ENCODE measurements at places on chromosomes 13 and 19.
A peak's percentile ranks its signal among the peaks of the same experiment; 100 is the strongest.

DNA sequence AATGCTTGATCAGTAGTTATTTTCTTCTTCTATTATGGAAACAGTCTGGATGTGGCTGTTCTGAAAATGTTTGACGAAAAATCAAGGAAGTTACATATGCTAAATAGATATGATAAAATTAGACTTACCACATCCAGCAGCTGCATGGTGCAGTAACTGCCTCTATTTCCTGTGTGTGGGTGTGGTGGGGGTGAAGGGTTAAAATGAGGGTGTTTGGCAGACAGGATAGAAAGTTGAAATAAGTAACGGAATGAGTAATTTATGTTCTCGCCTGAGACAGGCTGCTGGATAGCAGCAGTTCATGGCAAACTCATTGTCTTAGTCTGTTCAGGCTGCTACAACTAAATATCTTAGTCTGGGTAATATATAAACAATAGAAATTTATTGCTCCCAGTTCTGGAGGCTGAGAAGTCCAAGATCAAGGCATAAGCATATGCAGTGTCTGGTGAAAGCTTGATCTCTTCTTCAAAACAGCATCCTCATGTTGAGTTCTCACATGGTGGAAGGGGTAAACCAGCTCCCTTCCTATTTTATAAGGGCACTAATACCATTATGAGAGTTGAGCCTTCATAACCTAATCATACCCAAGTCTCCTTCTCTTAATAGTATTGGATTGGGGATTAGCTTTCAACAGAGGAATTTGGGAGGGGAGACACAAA lies 1248.9 kb downstream of the SLITRK5 start:
- no peak for DNase-seq

GRCh38 chr13:62524498-62524897 lies 1108.8 kb upstream of the PCDH20 start:
- DNase-seq = no peak

DNA sequence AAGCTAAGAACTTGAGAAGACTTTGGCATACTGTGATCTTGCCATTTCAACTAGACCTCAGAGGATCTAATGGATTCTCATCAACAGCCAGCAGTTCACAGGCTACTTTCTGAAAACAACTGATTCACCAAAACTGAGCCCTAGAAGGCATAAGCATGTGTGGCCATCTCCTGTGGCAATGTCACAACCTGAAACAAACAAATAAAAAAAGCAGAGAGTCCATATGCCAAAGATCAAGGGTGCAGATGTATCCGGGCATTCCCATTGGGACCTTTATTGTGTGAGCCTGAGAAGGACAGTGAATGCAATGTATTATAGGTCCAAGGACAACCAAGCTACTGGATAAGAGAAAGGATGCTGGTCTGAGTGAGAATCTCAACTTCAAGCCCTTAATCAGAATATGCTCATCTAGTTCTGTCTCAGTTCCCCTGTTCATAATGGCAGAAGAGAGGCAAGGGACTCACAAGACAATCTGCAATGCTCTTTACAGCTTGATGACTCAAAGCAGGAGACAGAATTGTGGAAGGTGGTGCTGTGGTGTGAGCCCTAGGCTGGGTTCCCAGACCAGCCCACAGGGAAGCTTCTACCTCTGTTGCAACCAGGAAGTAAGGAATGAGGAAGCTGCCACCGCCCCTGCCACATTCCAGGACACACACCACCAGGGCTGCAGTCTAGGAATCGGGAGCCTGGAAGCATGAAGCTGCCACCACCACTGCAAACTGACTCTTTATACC lies 133.7 kb downstream of the RAP2A start:
- peak; percentile 29 for DNase-seq

DNA sequence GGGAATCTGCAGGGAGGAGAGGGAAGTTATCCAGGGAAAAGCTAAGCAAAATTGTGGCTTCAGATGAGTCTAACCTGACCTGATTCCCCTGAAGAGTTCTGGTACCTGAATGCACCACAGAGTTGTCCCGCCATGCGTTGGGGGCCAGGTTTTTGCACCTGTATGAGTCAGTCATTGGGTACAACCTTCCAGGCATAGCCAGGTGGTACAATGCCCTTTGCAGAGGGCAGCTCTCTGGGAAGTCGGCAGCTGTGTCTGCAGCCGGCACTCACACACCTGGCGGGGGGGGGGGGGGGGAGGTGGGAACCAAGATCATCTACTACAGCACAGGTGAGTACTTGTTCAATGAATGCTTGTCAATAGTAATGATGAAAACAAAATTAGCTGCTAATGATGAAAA lies 52.5 kb upstream of the GTF3A start:
- DNase-seq = no peak

DNA sequence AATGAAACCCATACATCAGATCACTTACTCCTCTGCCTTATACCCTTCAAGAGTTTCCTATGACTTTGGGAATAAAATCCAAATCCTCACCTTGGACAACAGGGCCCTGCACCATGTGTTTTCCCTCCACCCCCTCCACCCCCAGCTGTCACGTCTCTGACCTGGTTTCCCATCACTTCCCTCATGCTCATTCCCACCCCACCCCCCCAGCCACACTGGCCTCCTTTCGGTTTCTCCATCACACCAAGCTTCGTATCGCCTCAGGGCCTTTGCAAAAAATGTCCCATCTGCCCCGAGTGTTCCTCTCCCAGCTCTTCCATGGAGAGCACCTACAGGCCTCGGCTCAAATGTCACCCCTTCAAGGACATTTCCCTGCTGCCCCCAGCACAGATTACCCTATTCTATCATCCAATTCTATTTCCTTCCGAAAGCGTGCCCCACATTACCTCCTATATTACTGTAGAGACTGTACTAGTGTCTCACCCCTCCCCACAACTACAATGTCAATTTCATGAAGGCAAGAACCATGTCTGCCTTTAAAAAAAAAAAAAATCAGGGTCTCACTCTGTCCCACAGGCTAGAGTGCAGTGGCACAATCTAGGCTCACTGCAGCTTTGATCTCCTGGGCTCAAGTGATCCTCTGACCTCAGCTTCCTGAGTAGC lies 16.8 kb upstream of the FFAR2 start:
- no peak for DNase-seq

All from EH (cell line).